Stimulated activated CD4-positive, alpha-beta T cell treated with anti-CD3 and anti-CD28 coated beads, Interleukin-1b, Interleukin-23, amount 100 ng/mL, for 48 hours (primary cell): ENCODE measurements at places on chromosomes 1 and 21.

DNA sequence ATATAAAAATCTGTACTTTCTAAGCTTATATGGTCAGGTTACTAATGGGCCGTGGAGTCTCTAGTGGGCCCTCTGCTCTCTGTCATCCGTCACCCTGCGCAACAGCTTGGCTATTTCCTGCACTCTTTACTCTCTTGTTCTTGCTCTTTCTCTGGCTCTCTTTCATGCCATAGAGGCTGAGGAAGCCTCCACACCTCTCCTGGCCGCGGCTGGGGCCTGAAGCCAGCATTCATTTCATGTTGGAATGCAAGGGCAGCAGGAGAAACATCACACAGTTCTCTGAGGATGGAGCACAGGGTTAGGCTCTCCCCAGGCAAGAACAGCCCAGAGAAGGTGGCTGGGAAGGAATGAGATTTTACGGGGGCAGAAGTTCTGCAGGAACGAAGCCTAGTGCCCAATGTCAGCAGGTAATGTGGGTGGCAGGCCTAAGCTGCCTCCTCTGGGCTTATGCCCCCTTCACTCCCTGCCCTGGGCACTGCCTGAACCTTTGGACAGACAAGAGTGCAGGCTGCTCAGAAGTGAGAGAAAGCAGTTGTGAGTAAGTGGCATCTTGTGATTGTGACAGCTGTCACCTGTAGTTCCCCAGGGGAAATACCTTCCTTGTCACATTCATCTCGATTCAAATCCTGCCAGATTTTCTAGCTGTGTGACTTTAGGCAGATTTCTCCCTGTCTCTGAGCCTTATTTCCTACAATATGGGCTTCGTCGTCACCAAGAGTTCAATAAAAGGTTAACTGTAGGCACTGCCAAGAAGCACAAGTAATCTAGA is 3.6 kb upstream of the FHAD1 start:
- no peak for DNase-seq

DNA sequence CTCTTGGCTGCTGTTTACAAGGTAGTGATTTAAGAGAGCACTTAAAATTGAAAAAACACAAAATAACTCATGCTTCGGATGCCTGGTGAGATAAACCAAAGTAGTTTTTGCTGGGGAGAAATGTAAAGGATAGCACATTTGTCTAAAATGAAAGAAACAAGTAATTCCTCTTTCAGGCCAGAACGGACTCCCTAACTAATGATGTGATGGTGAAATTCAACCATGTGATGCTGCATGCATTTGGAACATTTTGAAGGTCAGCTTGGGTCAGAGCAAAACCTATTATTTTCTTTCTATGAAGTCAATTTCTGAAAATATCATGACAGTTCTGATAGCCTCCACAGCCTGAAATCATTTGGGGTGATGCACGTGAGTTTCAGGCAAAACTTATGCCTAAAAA is 27.6 kb downstream of the NMNAT2 start:
- DNase-seq = no peak

DNA sequence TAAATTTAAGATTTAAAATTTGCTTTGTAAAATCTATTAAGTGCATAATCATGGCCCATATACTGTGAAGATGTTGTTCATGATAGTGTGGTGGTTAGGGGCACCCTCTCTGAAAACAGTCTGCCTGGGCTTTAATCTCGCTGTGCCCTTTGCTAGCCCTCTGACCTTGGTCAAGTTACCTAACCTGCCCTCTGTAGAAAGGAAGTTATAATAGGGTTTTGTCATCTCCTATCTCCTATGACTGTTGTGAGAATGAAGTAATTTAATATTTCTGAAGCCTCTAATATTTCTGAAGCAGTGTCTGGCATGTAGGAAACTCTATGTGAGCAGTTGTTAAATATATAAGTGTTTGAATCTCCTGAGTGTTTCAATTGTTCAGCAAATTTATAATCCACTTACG is 116.6 kb upstream of the IVNS1ABP start:
- no peak for DNase-seq

- peak; percentile 43 for DNase-seq
Measured at GRCh38 chr1:147618077-147618569, 52.2 kb downstream of the ACP6 start.

DNA sequence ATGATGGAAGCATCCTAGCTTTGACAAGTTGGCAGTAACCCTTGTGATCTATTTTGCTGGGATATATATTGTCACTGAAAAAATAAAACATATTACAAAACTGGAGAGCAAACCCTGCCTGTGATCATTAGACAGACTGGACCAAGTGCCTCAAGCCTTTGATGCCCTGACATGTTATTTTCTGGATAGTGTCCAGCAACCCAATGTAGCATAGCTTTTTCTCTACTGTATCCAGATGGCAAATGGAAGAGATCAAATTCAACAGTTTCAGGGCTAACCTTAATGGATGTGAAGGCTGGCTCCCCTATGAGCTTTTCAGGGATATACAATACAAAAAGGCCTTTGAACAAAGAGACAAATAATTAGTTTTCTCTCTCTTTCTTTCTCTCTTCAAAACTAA is 25.1 kb downstream of the WARS2 start:
- no peak for DNase-seq

GRCh38 chr21:44710756-44711326 is 531 bp downstream of the TSPEAR start:
- DNase-seq = no peak

GRCh38 chr21:31279986-31280385 is 64.1 kb downstream of the TIAM1 start:
- DNase-seq = peak; percentile 52

DNA sequence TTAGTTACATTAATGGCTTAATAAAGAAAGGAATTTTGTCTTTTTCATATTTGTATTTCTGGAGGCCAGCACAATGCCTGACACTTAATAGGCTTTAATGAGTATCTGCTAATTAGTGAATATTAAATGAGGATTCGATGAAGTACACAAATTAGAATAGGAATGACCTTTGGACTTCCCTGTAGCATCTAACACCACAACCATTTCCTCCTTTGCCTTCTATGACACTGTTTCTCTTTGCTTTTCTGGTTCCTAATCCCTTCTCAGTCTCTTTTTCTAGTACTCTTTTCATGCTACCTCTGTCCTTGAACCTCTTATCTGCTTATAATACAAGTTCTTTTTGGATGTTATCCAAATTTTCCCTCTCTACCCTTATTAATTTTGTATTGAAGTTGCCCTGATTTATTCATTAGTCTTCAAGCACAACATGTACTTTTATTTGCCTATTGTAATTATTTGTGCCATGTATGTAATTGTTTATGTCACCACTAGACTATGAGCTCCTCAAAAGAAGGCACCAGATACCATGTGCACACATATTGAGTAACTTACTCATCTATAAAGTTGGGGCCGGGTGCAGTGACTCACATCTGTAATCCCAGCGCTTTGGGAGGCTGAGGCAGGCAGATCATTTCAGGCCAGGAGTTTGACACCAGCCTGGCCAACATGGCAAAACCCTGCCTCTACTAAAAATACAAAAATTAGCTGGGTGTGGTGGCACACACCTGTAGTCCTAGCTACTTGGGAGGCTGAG is 23.8 kb downstream of the RPS27 start:
- DNase-seq = no peak

DNA sequence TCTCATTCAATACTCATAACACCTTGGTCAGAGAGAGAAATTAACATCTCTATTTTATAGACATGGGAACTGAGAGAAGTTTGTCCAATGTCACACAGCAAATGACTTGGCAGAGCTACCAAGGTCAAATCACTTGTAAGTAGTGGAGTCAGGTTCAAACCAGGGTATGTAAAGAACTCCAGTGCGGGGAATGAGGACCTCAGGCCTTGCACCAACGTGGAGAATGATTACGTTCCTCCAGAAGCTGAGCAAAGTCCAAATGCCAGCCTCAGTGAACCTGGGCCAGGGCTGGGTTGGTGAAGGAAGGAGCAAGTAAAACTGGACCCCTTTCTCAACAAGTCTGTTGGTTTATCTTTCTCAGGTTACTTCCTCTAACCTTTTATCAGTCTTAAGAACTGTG is 1.8 kb upstream of the CSF1 start:
- no peak for DNase-seq

- DNase-seq = no peak
Measured at GRCh38 chr1:106608841-106609240, 447.6 kb upstream of the PRMT6 start.

DNA sequence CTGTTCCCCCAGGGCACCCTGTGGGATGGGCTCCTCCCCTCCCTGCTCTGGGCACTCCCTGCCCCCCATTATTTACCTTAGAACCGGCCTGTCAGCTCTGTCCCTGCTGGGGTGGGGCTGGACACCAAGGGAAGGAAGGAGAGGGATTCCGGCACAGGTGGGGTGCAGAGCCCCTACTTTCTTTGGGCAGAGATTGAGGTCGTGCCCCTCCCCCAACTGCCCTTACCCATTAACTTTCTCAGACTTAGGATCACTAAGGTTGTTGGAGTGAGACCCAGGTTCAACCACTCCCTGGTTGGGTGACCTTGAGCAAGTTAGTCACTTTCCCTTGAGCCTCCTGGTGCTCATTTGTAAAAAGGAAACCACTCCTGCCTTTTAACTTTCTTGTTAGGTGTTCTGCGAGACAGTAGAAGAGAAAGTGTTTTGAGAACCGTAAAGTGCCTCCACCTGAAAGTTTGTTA is 57.0 kb upstream of the SYNC start:
- no peak for DNase-seq

DNA sequence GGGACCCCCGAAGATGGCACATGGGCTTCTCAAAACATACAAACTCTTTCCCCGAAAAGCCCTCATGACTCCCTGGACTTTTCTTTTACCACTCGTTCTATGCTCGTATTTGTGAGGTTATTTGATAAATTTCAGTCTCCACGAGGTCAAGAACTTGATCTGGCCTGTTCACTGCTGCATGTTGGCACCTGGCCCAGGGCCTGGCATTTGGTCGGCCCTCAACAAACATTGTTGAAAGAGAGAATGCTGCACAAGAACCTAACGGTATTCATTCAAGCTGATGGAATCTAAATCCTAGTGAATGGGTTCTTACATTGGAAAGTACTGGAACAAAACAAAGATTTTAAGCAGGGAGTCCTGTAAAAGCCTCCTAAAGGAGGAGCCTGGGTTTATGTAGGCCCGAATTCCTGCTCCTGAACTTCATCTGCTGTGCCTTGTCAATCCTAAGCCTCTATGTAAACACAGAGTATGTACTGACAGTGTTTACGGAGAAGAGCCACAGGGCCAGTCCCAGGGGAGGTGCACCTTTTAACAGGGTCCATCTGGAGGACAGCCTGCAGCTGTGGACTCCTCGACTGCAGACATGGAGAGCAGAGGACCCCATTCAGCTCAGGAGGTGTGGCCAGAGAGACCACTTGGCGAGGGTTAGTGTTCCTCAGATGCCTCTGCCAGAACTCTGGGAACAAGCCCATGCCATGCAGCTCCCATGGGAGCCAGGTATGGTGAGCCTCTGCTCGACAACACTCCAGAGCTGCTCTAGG is 46.9 kb downstream of the L1TD1 start:
- no peak for DNase-seq

DNA sequence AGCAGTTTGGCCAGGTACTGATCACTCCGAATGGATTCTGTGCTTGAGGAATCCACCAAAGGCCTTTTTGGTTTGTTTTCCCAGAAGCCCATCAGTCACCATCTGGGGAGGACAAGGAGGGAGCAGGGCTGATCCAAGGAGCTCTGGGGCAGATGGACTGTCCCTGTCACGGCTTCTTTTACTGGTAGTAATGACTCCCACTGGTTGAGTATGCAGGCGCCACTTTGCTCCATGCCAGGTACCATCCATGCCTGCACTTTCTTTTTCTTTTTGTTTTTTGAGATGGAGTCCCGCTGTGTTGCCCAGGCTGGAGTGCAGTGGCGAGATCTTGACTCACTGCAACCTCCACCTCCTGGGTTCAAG is 101.7 kb downstream of the UBIAD1 start:
- no peak for DNase-seq

DNA sequence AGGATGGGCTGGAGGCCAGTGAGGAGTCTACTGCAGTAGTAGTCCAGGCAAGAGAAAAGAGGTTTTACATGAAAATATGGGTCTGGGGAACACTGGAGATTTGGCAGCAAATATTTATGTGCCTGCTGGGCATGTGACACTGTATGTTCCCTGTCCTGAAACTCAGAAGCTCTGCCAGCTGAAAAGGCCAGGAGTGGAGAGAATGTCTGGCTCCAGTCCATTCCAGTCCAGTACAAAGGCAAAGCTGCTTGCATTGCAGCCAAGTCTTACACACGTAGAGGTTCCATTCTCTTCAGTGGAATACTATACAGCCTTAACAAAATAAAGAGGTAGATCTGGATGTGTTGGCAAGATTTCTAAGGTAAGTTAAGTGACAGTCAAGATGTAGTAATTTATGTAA is 7.5 kb upstream of the YBX1 start:
- DNase-seq = no peak

GRCh38 chr21:15309022-15309590 is 244.3 kb upstream of the NRIP1 start:
- no peak for DNase-seq

- DNase-seq = no peak
Measured at GRCh38 chr1:5223206-5223605, 568.8 kb downstream of the AJAP1 start.

DNA sequence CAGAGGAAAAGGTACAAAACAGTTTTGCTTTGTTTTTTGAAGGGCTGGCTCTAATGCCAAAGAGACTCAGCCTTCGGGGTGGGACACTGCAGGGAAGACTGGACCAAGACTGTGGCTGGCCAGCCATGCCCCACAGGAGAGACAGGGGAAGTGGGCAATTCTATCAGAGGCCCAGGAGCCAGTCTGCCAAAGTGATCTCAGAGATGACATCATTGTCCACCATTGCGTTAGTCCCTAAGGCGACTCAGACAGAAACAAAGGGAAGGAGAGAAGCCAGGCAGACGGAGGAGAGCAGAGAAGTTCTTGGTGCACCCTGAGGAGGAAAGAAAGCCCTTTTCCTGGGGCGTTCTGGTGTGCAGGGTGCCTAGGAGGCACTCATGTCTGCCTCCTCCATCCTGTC is 26.4 kb downstream of the OPTC start:
- no peak for DNase-seq

GRCh38 chr21:24823247-24823646 is 784.0 kb downstream of the MRPL39 start:
- DNase-seq = no peak

GRCh38 chr1:8239039-8239305 is 78.9 kb upstream of the SLC45A1 start:
- DNase-seq = no peak

DNA sequence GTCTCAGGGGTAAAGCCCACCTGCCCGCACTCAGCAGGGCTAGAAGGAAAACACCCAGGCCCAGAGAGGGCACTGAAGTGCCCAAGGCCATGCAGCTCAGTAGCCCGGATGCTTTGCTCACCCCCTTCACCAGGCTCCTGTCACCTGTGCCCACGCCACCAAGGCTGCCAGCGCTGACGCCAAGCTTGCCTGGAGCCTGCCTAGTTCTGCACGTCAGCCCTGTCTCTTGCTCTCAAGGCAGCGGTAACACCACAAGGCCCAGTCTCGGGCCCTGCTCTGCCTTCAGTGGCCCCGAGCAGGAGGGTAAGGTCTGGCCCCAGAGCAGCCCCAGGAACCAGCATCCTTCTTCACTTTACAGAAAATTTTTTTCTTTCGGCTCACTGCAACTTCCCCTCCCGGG is 7.7 kb downstream of the TMEM63A start:
- no peak for DNase-seq

DNA sequence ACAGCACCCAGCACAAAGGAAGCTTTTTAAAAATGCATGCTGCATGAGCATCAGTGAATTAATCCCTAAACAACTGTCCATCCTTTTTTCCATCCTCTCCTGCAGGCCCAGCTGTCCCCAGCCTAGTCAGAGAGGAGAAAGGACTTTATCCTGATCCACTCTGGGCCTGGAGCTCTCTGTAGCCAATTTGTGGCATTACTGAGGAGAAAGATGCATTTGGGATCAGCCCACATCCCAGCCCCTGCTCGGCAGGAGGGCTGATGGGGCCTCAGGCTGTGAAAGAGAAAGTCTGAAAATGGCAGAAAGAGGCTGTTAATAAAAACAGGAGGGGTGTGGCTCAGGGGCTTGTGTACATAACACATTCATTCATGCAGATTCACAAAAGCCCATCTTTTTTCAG is 37.5 kb upstream of the ATP2B4 start:
- no peak for DNase-seq
